ENCODE measurements at places on chromosomes 1 and 21.

DNA sequence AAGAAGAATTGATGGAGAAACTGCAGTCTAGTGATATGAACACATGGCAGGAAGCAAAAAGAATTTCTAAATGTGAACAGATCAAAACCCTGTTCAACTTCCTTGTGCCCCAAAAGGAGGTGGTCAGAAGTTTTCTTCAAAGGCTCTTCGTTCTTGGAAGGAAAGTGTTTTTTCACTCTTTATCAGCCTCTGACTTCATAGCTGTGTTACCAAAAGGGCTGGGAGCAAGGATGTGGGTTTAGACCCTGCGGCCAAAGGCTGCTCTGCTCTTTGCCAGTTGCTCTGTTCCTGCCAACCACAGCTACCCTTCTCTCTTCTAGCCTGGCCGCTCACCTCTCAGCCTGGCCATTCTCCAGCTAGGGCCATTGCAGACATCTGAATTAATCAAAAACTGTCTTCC is 53.8 kb downstream of the PTGER3 start:
- DNase-seq = no peak

DNA sequence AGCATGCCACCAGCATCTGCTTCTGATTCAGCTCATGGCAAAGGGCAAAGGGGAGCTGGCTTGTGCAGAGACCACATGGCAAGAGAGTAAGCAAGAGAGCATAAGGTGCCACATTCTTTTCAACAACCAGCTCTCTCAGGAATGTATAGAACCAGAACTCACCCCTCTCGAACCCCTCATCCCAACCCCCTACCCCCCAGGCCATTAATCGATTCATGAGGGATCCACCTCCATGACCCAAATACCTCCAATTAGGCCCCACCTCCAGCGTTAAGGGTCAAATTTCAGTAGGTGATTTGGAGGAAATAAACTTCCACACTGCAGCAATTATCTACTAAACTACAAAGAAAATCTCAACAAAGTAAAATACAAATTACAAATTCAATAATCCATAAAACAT is 32.2 kb upstream of the LRRC7 start:
- no peak for DNase-seq

- no peak for DNase-seq
Observed at GRCh38 chr1:41612953-41613352, 128.5 kb upstream of the EDN2 start.

GRCh38 chr1:221394011-221394544 is 347.8 kb downstream of the DUSP10 start:
- DNase-seq = no peak

- DNase-seq = no peak
Observed at GRCh38 chr1:225408249-225408648, 19.6 kb downstream of the LBR start.

GRCh38 chr1:12276225-12276624 is 46.4 kb downstream of the VPS13D start:
- no peak for DNase-seq

DNA sequence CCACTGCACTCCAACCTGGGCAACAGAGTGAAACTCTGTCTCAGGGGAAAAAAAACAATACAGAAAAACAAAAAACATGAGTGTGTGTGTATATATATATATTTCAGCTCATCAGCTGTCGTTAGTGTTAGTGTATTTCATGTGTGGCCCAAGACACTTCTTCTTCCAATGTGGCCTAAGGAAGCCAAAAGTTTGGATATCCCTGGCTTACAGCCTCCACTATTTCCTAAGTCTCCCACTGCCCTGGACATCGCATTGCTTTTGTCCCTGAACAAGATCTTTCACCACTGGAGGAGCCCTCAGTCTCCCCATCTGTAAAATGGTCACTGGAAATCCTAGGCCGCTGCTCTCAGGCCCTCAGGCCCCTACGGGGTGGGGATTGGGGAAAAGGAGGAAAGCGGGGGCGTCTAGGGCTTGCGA is 391 bp upstream of the LDLRAP1 start:
- DNase-seq = no peak

DNA sequence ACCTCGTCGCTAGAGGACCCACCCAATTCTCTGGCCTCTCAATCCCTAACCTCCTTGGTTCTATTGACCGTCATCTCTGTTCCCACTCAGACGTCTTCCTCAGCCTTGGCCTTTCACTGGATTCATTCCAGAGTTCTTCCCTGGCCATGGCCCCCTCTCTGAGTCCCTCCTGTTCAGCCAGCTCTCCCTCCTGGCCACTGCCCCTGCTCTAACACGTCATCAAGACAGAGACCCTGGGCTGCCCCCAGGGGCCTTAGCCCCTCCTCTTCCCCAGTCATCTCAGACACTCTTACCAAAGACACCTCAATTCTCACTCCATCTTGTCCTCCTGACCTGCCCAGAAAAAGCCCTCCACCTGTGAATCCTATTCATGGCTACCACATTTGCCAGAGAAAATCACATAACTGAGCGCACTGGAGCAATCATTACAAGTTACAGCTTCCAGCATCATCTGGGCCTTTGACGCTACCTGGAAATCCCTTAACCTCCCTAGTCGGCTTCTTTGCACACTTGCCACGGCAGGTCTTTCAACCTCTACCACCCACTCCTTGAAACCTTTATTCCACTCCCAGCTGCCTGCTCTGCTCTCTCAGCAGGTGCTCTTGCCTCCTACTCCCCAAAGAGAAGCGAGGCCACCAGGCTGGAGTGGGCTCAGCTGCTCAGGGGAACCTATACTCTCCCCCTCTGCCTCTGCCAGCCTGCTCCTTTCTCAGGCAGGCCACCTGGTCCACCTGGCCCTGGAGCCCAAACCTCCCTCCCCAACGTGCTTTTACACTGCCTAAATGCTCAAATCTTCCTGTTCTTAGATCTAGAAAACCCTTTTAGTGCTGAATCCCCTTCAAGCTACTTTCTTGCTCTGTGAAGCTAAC is 14.0 kb downstream of the DCST2 start:
- no peak for DNase-seq

DNA sequence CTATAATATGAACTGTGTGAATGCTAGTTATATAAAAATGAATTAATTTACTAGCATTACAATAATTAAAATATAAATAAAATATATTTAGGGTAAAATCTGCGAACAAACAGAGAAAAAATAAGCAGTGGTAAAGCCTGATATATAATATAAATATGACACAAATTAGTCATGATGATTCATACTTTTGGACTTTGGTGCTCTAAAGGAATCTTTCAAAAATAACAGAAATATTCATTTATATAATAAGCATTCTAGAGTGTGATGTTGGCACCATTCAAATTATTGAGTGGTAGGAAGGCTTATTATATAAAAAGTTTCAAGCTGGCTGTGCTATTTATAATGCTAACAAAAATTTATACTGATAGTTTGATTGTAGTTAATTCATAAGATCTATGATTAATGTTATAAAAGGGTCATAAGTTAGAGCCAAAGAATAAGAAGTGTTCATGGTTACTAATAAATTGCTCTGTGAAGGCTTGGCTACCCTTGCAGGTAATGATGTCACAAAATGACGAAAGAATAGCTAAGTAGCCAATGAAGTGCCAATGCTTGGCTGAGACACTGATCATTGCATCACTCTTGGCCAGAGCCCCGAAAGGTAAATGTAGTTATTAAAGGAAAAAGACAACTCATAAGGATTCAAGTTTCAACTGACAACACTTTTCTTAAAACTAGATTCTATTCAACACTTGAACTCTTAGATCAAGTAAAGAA is 108.7 kb downstream of the USH2A start:
- DNase-seq = no peak
